ENCODE measurements at places on chromosomes 2 and 18.

DNA sequence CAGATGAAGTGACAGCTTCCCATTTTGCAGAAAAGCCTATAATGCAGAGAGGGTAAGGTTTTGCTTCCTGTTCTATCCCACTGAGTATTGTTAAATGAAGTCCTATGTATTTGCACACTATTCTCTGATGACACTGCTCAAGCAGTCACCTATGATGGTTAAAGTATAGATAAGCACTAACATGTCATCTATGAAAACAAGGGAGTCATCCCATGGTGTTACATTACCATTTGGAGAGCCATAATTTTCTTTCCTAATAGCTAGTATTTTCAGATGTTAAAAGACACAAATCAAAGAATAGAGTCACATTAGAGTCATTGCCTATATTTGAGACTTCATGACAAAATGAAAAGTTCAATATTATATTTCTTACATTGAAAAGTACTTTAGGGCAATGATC is 42.8 kb upstream of the GRB14 start:
- DNase-seq: no peak

DNA sequence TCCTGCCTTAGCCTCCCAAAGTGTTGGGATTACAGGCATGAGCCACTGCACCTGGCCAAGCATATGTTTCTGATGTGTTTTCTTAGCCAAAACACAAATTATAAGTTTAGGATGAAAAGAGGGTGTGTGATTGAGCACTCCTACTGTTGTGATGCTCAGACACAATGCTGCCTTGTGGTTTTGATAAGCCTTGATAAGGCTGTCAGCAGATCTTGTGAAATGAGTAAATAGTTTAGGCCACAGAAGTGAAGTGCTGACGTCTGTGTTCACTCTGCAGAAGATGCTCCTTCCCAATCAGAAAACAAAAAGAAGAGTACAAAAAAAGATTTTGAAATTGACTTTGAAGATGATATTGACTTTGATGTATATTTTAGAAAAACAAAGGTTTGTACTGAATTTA is 24.3 kb downstream of the NCAPH start:
- DNase-seq: no peak

DNA sequence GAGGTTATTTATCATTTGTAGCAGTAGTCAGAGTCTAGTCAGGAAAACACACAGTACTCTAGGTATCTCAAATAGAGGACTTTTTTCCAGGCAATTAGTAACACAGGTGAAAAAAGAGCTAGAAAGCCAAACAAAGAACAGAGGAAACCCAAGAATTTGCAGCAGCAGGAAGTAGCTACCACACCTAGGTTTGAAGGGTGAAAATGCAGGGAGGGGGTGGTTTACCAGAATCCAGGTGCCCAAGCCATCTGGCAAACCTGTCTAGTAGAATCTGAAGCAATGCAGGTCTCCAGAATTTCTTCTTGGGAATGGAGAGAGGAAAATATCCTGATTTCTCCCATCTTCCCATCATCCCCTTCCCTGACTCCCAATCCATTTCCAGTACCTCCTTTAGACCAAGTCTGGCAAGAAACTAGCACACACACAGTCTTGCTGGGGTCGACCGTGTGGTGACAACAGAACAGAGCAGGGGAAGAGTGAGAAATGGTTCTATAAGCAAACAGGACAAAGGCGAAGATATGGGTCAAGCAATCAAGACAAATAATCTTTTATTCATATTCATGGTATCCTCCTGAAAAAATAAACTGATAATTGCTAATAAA is 231.9 kb upstream of the MMADHC start:
- DNase-seq: no peak

DNA sequence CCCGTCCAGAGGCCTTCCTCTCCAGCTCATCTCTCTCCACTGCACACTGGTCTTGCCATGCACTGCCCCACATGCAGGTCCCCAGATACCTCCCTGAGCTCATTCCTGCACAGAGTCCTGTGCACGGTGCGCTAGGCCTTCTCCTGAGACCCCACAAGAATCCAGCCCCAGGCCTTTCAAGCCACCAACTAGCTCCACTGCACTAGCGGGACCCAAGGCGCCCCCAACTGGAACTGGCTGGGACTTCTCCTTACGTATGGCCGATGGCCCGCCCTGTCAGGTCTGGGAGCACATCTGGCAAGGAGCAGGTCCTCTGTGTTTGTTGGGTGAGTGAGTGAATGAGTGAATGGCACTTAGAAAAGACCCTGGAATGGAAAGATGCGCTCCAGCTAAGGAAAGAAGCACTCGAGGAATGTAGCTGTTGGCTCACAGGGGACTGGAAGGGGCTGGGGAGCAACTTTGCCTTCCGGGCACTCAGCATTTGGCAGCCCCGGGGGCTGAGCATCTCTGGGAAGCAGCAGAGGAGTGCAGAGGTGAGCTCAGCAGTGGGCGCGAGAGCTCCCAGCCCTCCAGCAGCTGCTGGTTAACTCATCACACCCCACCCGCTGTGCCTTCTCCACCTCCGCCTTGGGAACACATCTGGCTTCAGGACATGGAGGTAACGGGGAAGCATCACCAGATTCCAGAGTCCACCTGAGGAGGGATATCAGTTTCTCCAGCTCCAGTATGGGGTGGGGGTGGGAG is 223.1 kb downstream of the GLI2 start:
- no peak for DNase-seq

Data from stimulated activated CD8-positive, alpha-beta memory T cell treated with anti-CD3 and anti-CD28 coated beads, Interleukin-15, amount 100 ng/mL, for 24 hours (primary cell).